ENCODE measurements at places on chromosomes 2 and 18. TPM values are rescaled to one million over a fixed set of nuclear protein-coding genes. Genes with fewer than 3 reads are reported as not detected.
A peak's percentile ranks its signal among the peaks of the same experiment; 100 is the strongest.

GRCh38 chr2:20471148-20471547, 24.3 kb downstream of the RHOB start:
- no peak for DNase-seq

- no peak for DNase-seq
Observed at GRCh38 chr2:160666154-160667060, 172.8 kb upstream of the RBMS1 start.

DNA sequence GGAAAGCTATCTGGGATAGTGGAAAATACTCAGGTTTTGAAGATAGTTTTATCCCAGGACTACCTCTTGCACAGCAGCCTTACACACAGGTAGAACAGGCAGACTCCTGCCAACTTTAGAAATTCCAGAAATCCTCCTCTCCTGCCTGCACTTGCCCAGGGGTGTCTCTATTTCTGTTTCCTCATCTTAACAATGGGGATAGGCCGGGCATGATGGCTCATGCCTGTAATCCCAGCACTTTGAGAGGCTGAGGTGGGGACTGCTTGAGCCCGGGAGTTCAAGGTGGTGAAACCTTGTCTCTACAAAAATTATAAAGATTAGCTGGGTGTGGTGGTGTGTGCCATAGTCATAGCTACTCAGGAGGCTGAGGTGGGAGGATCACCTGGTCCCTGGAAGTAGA, 117.0 kb upstream of the ARL5A start:
- DNase-seq = no peak

DNA sequence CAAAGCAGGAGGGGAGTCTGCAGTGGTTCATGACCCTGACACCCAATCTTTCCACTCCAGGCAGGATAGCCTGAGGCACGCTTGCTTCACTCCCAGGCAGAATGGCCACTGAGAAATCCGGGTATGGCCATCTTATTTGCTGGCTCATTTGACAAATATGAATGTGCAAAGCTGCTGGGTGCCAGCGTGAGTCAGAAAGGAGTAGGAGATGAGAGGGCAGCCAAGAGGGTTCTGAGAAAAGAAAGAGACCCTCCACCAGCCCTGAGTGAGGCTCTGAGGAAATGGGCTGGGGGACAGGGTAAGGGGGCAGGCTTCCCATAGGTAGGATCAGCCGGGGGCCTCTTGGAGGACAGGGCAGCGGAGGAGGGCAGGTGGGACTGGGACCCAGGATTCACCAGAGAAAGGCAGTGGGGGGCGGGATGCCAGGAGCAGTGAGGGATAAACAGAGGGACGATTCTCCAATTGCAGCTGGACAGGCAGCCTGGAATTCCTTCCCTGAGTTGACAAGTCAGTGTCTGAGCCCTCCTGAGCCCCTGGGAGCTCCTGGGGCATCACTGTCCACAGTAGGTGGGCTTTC, 15.2 kb downstream of the RAMP1 start:
- no peak for DNase-seq

DNA sequence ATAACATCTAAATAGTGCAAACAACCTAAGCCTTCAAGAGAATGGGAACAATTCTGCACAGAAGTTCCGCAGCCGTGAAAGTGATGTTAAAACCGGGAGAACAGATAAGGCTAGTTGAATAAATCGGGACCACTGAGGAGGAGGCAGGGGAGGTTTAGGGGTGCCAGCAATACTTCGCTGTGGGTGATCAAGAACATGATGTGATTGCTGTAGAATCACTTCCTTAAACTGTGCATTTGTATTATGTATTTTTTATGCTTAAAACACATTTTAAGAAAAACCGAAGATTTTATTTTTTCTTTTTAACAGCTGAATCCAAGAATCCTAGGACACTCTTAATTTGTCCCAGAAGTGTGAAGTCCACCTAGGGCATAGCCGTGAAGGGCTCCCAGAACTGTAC, 33.6 kb downstream of the TTC32 start:
- DNase-seq = no peak

DNA sequence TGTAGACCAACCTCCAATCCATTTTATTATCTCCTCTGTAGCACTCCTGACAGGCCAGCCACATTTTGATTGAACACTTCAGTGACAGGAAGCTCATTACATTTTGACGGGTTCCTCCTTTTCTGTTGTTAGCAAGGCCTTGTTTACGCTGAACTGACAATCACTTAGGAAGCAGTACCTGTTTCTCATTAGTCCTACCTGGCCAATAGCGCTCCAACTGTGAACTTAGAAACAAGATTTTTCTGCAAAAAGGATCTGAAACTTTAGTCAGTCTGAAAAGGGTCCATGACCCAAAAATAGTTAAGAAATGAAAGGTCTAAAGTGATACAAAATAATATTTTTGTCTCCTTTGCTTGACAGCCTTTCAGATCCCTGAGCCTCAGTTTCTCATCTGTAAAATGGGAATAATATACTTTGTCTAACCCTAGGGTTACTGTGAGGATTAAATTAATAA, 119.6 kb upstream of the MSTN start:
- no peak for DNase-seq

DNA sequence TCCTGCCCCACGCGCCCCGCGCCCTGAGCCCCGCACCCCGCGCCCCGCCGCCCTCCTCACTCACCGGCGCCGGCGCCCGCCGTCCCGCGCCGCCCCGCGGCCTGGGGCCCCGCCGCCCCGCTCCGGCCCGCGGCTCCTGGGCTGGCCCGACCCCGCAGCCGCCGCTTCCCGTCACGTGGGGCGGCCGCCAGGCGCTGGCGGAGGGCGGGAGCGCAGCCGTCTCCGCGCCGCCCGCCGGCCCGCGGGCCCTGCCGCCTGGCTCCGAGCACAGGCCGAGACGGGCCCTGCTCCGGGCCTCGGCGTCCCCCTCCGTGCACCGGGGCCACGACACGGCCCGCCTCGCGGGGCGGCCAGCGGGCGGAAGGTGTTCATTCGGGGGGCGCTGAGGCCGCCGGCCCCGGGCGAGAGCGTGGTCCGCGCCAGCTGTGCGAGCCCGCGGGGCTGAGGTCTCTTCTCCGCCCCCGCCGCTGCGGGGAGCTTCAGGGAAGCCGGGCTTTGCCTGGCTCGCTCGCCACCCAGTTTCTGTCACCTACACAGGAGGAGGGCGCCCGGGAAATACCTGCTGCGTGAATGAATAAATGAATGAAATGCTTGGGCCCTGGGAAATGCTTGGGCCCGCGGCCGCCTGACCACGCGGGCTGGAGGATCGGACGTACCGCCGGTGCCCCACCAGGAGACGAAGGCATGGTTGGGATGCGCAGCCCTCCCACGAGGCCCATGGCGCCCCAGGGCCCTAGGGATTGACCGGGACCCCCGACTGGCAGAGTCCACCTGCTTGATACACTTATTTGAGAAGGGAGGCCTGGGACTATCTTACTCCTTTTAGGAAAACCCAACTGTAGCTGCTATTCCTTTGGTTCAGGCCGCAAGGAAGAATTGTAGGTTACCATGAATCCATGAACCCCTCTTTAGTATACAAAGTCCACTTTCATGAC, at the start of gene TGFBRAP1:
TSS of gene TGFBRAP1 (minus strand) at position 175 of the 935 bp plus-strand sequence. CDS start 21,434 bp downstream, outside the sequence.
- peak; percentile 74 for DNase-seq

DNA sequence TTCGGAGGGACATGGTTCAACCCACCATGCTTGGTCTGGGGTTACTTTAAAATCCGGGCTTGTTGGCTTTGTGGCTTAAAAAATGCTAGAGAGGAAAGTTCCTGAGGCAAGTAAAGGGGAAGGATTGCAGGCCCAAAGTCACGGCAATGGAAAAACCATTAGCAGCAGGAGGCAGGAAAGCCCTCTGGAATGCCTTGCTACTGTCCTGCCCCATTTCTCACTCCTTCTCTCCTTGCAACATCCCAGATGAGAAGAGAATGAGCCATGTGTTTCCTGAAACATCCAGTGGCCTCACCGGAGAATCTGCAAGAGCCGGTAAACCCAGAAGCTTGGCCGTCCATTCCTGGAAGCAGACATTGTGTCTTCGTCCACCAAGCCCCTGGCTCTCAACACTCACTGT, 97.4 kb upstream of the LCLAT1 start:
- no peak for DNase-seq

DNA sequence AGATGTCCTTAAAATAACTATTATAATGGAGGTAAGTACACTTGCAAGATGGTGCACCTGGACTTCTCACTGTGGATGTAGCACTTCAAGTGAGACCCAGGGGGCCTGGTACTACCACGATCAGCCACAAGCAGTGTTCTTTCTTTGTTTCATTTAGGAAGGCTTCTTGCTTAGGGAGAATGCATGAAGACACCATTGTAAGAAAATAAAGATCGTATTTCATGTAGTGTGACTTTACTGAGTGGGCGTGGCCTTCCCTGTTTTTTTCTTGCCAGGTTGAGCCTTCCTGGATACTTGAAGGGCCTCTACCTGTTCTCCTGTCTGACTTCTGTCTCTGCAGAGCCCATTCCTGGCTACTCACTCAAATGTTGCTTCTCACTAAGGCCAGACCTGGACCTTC, 615.6 kb upstream of the SOX11 start:
- DNase-seq = no peak

DNA sequence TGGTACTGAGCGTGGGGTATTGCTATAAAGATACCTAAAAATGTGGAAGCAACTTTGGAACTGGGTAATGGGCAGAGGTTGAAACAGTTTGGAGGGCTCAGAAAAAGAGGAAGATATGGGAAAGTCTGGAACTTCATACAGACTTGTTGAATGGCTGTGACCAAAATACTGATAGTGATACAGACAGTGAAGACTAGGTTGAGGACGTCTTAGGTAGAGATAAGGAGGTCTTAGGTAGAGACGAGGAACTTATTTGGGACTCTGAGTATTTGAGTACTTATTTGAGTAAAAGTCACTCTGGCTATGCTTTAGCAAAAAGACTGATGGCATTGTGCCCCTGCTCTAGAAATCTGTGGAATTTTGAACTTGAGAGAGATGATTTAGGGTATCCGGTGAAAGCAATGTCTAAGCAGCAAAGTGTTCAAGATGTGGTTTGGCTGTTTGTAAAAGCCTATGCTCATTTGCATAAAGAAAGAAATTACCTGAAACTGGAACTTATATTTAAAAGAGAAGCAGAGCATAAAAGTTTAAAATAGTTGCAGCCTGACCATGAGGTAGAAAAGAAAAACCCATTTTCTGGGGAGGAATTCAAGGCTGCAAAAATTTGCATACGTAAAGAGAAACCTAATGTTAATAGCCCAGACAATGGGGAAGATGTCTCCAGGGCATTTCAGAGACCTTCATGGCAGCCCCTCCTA, 219.6 kb downstream of the PDE1A start:
- no peak for DNase-seq

The EVA1A gene
- total RNA-seq = 0.70 TPM

The CRYGD gene
- total RNA-seq = not detected

The COL3A1 gene
- 58.1 TPM for total RNA-seq

Data from Peyer's patch (tissue), 4 donors.